ENCODE measurements at places on chromosomes 2 and 18.
A peak's percentile ranks its signal among the peaks of the same experiment; 100 is the strongest.

DNA sequence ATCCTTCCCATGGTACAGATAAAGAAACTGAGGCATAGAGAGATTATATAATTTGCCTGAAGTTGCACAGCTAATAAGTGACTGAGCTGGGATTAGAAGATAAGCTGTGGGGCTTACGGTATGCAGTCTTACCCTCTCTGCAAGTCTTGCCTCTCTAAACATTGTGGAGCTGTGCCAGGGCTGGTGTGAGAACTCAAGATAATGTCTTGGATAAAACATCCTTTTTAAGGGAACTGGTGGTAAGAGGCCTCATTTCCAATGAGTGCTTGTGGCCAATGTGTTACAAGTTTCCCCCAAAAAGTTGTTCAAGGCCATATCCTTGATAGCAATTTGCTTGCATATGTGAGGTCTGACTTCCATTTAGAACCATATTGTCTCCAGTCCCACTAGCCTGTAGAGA is 84.3 kb upstream of the ETAA1 start:
- no peak for DNase-seq

DNA sequence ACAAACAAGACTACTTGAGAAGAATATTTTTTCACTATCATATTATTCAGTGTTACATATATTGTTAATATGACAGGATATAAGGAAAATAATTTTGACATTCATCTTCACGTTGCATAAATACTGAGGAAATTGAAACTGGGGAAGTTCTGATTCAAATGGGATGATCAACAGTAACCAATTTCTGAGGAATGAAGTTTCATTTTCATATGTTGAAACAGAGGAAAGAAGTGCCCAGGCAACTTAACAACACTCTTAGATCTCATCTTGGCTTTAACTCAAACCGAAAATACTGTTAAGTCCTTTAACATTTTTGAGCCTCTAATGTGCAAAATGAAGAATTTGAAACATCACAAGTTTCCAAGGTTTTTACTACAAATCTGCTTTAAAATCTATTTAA is 612.2 kb upstream of the VRK2 start:
- no peak for DNase-seq

DNA sequence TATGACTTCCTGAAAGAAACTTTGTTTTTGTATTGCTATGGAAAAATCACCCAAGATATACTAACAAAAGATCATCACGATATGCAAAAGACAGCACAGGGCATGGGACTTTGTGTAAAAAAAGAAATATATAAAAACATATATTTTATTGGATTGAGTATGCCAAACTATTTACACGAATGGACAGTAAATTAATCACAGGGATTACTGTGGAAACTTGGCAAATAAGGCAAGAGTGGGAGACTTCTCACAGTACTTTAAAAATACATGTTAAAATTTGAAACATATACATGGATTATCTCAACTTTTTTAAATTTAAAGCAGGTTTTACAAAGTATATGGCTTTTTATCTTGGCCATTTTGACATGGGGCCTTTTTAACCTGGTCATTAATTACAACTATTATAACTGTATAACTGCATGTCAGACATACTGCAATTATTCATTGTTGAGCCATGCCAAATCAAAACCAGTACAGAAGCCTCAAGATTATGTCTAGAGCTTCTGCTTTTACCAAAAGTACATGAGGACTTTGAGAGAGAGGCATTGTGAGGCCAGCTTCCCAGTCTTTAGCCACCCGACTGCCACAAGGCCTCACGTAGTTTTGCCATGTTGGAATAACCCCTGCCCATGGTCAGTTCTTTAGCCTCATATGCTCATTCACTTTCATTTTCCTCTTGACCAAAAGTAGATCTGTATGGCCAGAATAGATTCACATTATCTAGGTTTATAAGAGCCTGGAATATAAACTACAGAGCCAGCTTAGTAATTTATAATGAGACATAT is 419.8 kb downstream of the SETBP1 start:
- DNase-seq: no peak

DNA sequence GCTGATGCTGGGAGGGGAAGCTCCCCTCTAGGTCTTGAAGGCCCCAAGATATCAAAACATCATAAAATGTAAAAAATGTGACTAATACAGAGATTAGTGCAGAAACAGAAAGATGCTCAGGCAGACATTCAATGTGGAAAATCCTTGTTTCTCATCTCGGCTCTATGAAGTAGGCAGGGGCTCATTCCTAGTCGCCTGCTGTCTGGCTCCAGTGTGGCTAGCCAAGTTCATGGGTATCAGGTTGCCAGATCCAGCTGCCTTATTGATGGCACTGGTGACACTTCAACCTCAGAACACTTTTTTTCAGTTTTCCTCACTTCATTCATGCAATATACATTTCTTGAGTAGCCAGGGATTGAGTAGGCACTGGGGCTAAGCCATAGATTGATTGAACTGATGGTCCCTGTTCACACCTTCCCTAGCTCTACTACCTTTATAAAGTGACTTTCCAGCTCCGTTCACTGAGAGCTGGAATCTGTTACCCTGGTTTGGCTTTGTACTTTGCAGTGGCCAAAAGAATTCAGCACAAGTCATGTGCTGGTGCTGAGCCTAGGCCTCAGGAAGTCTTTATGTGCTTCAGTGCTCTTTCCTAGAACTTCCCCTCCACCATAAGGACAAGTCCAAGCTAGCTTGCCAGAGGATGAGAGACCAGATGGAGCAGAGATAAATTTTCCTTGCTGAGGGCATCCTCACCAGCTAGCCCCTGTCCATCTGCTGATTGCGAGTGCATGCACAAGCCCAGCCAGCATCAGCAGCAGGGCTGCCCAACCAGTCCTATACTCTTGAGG is 373.6 kb upstream of the ST6GAL2 start:
- no peak for DNase-seq

DNA sequence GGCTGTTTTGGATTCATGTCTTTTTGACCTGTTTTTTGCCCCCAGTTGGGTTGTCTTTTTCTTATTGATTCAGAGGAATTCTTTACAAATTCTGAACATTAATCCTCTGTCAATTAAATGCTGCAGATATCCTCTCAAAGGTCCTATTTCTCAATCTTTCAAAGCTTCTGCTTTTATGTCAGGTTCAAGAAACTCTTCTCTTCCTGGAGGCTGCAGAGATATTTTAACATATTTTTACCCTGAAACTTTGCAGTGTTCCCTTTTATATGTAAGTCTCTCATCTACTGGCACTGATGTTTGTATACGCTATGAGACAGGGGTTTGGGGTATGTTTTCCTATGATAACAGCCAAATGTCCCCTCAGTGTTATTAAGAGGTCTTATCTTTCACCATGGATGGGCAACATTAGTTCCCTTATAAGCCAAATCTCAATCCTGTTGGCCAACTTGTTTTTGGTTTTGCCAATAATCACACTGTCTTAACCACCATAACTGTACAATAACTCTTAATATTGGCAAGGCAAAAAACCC is 159.3 kb downstream of the HDAC4 start:
- DNase-seq: no peak

GRCh38 chr2:28239207-28239606 is 153.5 kb upstream of the FOSL2 start:
- no peak for DNase-seq

DNA sequence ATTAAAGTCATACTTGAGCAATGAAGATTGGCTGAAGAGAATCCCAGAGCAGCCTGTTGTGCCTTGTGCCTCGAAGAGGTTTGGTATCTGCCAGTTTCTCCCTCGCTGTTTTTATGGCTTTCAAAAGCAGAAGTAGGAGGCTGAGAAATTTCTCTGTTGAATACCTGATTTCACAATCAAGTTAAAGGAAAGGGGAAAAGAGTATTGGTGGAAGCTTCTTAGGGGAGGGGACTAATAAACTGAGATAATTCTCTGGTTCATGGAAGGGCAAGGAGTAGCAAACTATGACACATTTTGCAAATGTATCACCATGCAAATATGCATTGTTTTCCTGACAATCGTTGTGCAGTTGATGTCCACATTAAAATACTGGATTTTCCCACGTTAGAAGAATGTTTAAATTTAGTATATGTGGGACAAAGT is at the start of gene IL1B:
Gene IL1B (minus strand): TSS at position 85 of the 423 bp plus-strand sequence. CDS start 550 bp downstream, outside the sequence.
- DNase-seq: no peak

GRCh38 chr2:178069551-178069950 is 3.0 kb downstream of the PDE11A start:
- DNase-seq: no peak

GRCh38 chr2:28074137-28074536 is 183.6 kb downstream of the BABAM2 start:
- no peak for DNase-seq

DNA sequence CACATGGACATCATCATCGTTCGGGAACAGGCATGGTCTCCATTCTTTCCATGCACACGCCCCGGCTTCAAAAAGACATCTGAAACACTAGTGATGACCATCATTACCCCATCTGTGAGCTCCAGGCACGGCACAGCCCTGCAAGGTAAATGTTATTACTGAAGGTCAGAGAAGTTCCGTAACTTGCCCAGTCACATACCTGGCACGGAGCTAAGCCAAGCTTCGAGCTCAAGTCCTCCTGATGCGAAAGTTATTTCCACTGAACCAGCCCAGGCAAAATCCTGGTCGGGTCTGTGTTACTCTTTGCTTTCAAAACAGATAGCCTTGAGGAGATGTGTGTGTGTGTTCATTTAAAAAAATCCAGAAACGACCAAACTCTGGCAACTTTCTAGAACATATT is 22.8 kb downstream of the FHL2 start:
- no peak for DNase-seq

DNA sequence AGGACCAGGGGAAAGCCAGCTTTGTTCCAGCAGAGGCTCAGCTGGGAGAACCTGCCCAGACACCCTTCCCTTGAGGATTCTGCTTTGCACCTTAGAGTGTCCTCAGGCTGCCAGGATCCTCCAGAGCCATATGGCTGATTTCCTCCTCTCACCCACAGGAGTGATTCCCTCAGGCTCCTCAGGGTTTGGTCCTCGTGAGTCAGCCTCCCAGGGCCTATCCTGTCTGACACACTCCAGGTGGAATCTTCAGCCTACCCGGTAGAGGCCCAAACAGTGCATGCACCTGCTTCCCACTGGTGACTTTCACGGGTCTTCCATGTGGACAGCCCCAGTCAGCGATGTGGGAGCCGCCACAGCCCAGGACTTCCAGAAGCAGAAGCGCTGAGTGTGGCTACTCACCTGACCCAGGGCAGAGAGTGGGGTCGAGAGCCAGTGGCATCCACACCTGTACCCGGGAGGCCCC is 73.3 kb downstream of the TFCP2L1 start:
- no peak for DNase-seq

GRCh38 chr2:30287857-30288513 is 56.7 kb downstream of the LBH start:
- no peak for DNase-seq

- no peak for DNase-seq
Measured at GRCh38 chr2:62300925-62301324, 105.0 kb downstream of the B3GNT2 start.

- no peak for DNase-seq
Measured at GRCh38 chr2:177579486-177580036, 187.0 kb downstream of the AGPS start.

DNA sequence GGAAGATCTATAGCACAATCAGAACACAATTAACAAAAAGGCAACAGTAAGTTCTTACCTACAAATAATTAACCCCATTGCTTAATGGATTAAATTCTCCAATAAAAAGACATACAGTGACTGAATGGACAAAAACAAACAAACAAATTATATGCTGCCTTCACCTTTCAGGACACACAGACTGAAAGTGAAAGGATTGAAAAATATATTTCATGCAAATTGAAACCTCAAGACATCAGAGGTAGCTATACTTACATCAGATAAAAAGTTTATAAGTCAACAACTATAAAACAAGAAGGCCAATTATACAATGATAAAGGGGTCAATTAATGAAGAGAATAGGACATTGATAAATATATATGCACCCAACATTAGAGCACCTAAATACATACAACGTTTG is 741.2 kb upstream of the FAM98A start:
- DNase-seq: no peak

DNA sequence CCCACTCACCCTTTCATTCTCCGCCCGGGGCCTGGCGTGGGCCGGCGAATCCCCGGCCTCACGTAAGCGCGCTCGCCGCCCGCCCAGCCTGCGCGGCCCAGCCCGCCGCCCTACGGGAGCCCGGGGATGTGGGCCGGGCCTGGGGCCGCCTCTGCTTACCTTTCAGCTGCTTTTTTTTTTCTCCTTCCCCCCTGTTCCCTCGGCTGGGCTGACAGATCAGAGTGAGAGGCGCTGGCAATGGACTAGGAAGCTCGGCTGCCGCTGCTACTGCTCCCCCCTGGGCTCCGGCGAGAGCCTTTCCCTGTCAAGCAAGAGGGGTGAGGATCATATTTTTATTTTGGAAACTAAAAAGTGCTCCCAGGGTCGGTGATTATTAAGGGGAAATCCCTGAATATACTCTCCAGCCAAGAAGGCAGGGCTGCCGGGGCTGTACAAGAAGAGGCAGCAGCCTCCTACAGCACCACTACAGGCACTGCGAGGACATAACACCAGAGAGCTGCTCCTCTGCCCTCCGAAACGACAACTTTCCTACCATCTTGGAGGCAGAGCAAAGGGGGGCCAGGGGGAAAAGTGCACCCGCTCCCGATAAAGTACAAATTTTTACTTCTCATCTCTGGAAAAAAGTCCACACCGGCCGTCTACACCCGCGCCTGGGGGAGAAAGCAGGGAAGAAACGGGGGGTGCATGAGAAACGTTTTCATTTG is at the start of gene INO80D:
Gene INO80D (minus strand): TSS at position 433 of the 704 bp plus-strand sequence. CDS start 23,158 bp downstream, outside the sequence.
- peak; percentile 44 for DNase-seq

DNA sequence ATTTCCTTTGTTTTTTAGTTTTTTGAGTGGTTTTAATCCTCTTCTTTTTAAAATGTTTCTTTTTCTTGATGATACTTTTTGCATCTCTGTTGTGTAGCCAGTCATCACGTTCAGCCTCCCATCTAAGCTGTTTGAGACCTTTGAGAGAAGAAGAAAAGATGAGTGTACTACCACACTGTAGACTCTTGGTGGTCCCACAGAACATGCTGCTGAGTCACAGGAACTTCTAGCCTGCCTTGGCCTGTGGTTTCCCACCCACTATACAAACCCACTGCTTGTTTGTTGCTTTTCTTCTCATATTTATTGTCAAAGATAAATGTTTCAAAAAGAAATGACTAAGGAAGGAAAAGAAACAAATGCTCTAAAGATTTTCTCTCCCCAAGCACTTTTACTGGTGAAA is 5.5 kb downstream of the CEBPZOS start:
- no peak for DNase-seq

DNA sequence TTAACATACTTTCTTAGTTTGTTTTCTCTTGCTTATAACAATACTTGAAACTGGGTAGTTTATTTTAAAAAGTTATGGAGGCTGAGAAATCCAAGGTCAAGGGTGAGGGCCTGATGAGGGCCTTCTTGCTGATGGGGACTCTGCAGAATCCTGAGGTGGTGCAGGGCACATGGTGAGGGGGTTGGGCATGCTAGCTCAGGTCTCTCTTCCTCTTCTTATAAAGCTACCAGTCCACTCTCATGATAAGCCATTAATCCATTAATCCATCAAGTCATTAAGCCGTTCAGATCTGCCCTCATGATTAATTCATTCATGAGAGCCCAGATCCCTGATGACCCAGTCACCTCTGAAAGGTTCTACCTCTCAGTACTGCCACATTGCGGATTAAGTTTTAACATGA is 21.4 kb downstream of the ALMS1 start:
- DNase-seq: no peak

DNA sequence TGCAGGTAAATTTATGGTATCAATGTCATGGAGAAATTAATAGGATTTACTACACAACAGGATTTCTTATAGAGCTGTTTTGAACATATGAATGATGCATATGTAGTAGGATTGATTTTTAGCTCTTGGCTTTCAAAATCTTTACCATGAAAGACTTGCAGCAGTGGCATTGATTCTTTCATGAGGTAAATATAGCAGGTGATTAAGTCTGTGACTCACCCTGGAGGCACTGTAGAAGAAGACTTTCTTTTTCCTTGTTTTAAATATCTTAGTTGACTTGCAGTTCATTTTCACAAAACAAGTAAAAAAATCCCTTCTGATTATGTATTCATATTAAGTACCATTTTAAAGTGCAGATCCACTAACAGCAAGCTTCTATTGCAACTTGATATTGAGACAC is 463.0 kb downstream of the FBXO15 start:
- no peak for DNase-seq

All from activated naive CD8-positive, alpha-beta T cell treated with anti-CD3 and anti-CD28 coated beads, Interleukin-2, amount 50 U/mL, for 16 hours (primary cell).